ENCODE measurements at places on chromosomes 11 and 22.

GRCh38 chr11:10388101-10388500 is 67.0 kb upstream of the AMPD3 start:
- no peak for DNase-seq

- DNase-seq: no peak
These were observed 49.0 kb downstream of the DNHD1 start for GRCh38 chr11:6545917-6546605.

DNA sequence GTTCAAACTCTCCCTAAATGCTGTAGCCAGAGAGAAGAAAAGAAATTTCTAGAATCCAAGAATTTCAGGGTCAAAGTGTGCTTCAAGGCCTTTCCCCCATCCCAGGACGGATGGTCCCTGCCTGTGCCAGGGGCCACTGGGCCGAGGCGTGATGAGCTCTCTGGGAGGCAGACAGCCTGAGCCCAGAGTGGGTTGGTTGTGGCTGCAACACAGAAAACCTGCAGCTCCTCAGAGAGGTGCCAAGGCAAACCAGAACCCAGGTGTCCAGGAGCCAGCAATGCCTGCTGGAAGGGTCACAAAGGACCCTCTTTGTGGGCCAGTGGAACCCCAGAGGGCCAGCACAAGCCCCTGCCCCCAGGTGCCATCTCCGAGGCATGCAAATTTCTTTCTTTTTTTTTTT is 2.6 kb upstream of the APOL6 start:
- DNase-seq: no peak

- DNase-seq: no peak
These were observed 116.6 kb downstream of the NAV2 start for GRCh38 chr11:19829109-19829837.

DNA sequence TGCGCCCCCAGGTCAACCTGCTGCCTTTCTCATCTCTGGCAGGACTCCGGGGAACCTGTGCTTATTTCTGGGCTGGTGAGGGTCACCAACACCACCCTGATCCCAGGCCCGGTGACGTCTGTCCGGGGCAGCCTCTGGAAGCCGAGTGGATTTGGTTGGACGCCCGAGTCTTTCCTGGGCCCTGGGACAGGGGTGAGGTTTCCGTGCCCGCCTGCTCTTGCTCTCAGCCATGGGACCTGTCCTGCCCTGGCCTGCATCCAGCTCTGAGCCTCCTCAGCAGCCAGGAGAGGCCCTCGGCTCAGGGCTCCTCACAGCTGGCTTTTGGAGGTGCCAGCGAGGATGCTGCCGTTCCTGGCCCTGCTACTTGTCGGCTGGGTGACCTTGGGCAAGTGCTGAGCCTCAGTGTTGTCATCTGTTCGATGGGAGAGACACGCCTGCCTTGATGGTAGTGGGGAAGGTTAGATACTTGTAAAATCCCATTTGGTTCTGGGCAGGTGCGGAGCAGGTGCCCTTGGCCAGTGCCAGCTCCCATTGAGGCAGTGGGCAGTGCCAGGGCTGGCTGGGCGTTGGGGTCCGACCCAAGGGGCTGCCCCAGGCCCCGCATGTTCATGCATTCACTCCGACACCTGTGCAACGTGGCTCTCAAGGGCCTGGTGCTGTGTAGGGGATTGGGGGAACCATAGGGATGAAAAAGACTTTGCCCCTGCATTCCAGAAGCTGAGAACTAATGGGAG is 58.9 kb upstream of the THY1 start:
- DNase-seq: no peak

DNA sequence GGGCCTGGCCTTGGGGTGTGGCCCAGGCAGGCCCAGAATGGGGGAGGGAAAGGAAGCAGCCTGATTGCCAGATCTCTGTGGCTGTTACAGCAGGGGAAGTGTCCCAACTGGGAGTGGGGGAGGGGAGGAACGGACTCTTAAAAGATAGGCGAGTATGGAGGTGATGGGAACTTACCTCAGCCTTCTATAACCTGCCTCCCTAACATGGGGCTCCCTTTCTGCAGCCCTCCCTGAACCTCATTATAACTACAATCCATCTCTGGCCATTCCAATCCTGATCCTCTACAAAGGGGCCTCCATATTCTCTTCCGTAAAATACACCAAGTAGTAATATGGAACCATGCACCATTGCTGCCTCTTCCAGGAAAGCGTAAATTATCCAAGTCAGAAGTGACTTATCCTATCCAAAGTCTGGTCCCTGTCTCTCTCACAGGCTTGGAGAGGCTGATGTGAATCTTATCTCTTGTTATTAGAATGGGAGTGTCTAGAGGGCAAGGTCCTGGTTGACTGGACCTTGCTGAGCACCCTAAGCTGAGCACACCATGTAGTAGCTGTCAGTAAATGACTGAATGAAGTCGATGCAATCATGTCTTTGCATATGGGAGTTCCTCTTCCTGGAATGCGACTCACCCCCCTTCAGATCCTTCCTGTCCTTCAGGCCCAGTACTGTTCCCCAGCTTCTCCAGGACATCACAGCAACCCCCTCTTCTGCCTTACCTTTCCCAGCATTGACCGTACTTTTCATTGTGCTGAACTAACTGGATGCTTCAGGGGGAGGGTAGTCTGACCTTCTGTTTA is 5.9 kb downstream of the RHOG start:
- DNase-seq: no peak

DNA sequence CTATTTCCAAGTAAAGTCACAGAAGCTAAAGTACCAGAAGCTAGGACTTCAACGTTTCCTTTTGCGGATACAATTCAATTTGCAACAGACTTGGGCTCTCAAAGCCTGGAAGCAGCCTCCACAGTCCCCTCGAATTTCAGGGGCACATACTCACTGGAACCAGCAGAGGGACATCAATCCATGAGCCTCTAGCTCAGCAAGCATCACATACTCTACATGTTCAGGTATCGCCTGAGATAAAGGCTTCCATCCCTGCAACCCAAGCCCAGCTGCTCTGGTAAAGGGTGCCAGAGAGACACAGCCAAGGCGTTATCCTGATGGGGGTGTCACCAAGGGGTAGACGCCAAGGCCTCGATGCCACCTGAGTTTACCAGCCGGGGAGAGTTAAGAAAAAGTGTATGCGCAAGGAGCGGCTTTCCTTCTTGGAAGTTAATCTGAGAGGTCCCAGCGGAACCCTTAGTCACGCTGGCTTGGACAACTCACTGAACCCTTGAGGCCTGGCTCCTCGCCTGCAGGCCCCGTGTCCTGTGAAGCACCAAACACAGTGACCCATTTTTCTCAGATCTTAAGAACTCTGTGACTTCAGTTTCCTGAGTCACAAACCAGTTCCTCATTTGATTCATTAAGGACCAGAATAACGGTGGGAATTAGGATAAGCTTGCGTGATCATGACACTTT is 13.0 kb downstream of the LTO1 start:
- DNase-seq: no peak

- no peak for DNase-seq
These were observed 39.8 kb downstream of the GAB4 start for GRCh38 chr22:16968218-16968595.

DNA sequence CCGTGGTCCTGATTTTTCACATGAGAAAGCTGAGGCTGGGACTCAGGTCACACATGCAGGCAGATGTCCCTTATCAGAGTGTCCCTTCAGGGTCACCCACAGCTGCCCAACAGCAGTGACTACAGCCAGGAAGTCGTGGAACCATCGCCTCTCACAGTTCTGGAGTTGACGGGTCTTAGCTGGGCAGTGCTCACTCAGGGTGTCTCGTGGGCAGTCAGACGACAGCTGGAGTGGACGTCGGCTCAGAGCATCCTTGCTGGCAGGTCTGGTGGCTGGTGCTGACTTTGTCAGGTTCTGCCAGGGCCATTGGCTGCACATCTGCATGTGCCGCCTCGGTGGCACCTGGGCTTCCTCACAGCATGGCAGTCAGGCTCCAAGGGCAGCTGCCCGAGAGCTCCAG is 35.6 kb upstream of the TH start:
- DNase-seq: no peak

- no peak for DNase-seq
These were observed 25.3 kb upstream of the NOX4 start for GRCh38 chr11:89516496-89516895.

- no peak for DNase-seq
These were observed 16.4 kb upstream of the COX8A start for GRCh38 chr11:63958008-63958407.

- no peak for DNase-seq
These were observed 35.5 kb upstream of the SLC22A24 start for GRCh38 chr11:63179432-63180041.

- DNase-seq: no peak
These were observed 37.9 kb upstream of the PRR5 start for GRCh38 chr22:44664149-44664548.

GRCh38 chr11:66701432-66702240 is 23.9 kb upstream of the RBM4B start:
- DNase-seq: no peak

- no peak for DNase-seq
These were observed 519.6 kb downstream of the SOX6 start for GRCh38 chr11:15836795-15837194.

GRCh38 chr11:10758957-10759356 is 7.9 kb downstream of the CTR9 start:
- DNase-seq: no peak

DNA sequence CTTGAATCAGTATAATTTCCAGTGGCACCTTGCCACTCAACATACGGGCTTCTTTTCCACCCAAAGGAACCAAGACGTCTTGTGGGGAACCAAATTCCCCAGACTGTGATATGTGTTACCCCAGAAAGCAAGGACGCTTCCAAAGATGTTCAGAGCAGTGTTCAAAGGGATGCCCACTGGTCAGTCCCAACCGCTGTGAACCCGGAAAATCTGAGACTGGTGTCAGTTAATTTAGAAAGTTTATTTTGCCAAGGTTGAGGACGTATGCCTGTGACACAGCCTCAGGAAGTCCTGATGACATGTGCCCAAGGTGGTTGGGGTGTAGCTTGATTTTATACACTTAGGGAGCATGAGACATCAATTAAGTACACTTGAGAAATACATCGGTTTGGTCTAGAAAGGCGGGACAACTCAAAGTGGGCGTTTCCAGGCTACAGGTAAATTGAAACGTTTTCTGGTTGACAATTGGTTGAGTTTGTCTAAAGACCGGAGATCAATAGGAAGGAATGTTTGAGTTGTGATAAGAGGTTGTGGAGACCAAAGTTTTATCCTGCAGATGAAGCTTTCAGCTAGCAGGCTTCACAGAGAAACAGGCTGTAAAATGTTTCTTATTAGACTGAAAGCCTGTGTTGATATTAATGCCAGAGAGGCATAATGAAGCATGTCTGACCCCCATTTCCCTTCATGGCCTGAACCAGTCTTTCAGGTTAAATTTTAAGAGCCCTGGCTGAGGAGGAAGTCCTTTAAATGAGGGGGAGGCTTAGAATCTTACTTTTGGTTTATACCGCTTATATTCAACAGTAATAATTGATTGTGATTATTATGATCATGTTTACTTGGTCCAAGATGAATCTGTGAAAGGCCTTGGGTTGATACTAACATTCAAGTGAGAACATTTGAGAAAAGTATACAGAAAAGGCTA is 6.8 kb downstream of the APOL3 start:
- DNase-seq: no peak

- no peak for DNase-seq
These were observed 8.6 kb upstream of the RBFOX2 start for GRCh38 chr22:36037102-36037758.

DNA sequence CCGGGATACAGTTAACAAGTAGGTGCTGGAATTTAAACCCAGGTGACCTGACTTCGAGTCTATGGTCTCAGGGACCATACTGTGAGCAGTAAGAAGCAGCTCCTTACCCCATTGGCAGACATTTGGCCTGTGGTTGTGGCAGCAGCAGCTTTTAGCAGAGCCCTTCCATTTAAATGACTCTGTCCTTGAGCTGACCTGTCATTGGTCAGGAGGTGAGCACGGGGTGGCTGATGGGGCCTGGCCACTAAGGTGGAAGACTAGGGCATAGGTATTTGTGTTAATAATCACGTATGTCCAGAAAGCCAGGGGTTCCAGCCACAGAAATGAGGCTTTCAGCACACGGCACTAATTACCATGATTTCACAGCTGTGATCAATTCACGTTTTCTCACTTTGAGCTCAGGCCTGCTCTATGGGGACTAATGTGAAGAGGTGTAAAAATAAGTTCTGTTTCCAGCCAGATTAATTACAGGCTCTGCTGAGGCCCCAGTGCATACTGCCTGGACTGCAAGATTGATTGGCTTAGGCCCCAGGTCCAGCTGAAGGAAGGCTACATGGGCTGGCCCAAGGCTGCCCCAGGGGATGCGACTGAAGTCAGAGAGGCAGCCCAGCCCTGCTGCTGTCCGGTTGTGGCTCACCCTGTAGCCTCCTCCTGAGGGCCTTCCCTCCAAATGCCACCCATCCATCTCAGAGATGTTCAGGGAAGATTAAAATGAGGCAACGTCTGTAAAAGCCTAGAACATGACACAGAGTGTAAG is 76.0 kb downstream of the FDX1 start:
- DNase-seq: no peak

- no peak for DNase-seq
These were observed 19.2 kb upstream of the GALNT18 start for GRCh38 chr11:11640996-11641395.

DNA sequence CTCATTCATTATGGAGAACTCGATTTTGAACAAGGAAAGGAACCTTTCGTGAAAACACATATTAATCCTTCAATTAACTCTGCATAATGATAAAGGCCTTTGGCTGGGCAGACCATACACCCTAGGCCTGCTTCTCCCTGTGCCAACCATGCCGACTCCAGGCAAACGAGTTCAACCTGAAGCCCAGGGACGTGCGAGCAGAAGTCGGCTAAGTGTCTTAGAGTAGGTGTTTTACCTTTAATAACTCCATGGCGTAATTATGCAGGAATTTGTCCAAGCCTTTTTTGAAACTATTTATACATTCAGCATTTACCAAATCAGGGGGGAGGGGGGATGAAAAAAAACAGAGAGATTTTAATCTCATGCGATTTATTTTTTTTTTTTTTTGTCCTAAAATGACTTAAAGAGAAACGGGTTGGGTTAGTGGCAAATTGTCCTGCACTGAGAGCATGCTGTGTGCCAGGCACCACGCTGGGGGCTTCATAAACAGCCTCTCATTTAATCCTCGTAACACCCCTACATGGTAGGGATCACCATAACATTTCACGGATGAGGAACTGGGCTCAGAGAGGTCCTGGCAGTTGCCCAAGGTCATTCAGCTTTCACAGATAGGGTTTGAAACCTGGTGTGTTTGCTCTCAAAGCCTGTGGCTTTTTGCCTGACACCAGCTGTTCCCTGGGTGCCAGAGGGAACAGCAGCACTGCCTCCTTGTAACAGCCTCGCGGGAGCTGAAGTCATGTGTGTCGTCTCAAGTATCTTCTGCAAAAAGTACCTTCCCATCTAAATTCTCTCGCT is 423.9 kb downstream of the MN1 start:
- DNase-seq: no peak

Data from Panc1 (cell line).